ENCODE measurements at places on chromosomes 1 and 21.

- no peak for DNase-seq
Measured at GRCh38 chr1:248786156-248786555, 30.6 kb upstream of the LYPD8 start.

DNA sequence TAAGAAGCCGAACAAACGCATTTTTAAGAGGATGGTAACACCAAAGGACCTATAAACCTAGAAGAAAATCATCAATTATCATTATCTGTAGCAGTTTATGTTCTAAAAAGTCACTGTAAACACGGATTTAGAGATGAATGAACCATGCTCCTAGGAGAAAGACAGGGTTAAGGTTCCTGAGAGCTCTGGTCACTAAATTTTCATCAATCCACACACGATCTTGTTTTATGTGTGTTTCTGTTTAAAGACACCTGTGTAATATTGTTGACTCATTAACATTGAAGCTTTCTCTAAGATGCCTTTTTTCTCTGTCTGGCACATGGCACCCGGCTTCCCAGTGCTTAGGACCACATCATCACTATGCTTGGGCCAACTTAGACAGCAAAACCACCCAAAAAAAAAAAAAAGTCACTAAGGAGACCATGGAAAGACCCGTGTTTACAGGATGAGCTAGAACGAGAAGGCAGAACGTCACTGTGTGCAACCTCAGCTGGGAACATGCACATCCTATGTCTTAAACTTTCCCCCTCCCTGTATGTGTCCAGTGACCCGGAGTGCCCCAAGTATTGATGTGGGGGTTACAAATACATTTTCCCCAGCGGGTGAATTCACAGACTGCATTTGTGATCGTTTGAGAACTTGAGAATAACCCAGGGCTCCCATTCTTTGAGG lies 55.8 kb upstream of the PDE9A start:
- no peak for DNase-seq

DNA sequence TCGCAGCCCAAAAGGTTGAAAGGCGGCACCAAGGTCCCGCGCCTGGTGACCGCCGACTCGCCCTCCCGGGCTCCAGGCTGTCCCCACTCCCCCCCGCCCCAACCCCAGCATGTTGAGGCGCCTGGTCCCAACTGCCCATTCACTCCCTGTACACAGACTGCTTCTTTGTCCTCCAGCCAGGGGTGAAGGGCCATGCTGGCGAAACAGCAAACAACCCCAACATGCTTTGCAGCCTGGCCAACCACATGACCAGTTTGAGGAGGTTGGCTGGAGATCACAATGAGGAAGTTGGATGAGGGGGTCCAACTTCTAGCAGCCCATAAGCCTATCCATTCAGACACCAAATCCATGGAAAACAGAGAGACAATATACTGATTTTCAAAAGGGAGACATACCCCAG lies 13.5 kb downstream of the PDE9A start:
- DNase-seq = no peak

- DNase-seq = peak; percentile 59
Measured at GRCh38 chr1:220966881-220967611, 87.8 kb downstream of the HLX start.
